ENCODE measurements at places on chromosomes 11 and 22. TPM values are rescaled to one million over a fixed set of nuclear protein-coding genes. Genes with fewer than 3 reads are reported as not detected.

DNA sequence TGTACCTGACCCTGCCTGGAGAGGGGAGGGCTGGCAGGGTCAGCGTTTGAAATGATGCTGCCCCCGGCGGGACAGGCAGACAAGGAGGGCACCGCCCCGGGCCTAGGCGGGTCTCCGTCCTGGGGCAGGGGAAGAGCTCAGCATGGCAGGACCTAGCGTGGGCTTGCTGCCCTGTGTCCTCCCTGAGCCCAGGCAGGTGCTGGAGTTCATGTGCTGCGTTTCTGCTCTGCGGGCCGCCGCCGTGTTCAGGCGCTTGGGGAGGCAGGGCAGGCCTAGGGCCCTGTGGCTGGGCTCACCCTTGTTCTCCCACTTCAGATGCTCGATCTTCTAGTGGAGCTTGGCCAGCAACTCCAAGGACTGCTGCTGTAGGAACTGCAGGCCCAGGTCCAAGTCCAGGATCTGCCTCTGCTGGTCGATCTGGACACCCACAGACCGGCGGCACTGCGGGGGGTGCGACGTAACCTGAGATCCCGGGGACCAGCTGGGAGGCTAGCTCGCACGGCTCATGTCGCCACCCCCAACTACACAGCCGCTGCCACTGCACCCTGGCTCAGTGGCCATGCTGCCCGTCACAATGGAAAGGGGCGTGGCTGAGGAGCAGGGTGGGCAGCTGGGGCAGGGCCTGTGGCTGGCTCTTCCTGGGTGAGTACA lies 84.4 kb downstream of the MED15 start:
- DNase-seq, result peak; percentile 44

- DNase-seq, result no peak
Observed at GRCh38 chr11:103035791-103036434, 56.0 kb downstream of the DCUN1D5 start.

- no peak for DNase-seq
Observed at GRCh38 chr11:93238956-93239355, 41.2 kb upstream of the SLC36A4 start.

- DNase-seq, result peak; percentile 75
Observed at GRCh38 chr11:534396-535209, 773 bp downstream of the HRAS start.

DNA sequence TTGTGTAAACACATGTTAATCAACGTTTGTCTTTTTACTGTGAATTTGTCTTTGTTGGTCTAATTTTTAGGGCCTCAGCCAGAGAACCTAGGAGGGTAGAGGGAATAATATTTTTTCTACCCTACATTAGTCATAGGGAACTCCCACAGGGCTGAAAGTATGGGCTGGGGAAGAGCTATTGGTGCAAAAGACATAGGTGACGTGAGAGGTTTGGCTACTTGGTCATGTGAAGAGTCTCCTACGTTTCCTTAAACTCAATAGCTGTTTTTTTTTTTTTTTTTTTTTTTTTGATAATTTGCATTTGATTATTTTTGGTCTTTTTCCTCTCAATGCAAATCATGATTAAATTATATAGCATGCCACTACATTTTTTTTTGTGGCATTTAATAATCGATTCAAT lies 15.9 kb upstream of the MMP7 start:
- DNase-seq, result no peak

Gene ANO3
- 0.27 TPM for total RNA-seq
